ENCODE measurements at places on chromosomes 12 and 14. TPM values are rescaled to one million over a fixed set of nuclear protein-coding genes. Genes with fewer than 3 reads are reported as not detected.

Gene PLXNC1
- 0.55 TPM for total RNA-seq

Gene PROX2
- total RNA-seq = not detected

Gene MORN3
- total RNA-seq = 0.89 TPM

Gene KCNJ8
- total RNA-seq = 0.27 TPM

Gene FLVCR2
- total RNA-seq = 0.75 TPM

DNA sequence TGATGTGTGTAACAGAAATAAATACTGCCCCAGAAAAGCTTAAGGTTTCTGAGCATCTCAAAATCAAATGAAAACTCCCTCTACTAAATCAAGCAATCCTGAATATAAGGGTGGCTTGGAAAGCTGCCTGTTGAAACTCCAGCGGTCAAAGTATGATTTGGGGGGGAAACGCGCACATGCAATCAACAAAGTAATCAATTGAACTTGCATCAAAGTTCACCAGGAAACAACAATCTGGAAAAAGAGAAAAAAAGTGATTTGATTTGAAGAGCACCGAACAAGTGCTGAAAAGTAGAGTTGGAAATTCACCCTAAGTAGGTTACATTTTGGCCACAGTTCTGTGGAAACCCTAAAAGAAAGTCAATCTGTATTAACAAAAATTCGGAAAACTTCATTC lies 700 bp downstream of the CNIH1 start:
- DNase-seq = no peak

GRCh38 chr12:66251049-66251448 lies 51.2 kb upstream of the HELB start:
- no peak for DNase-seq

GRCh38 chr14:72594099-72594901 lies 299.6 kb downstream of the DPF3 start:
- no peak for DNase-seq

DNA sequence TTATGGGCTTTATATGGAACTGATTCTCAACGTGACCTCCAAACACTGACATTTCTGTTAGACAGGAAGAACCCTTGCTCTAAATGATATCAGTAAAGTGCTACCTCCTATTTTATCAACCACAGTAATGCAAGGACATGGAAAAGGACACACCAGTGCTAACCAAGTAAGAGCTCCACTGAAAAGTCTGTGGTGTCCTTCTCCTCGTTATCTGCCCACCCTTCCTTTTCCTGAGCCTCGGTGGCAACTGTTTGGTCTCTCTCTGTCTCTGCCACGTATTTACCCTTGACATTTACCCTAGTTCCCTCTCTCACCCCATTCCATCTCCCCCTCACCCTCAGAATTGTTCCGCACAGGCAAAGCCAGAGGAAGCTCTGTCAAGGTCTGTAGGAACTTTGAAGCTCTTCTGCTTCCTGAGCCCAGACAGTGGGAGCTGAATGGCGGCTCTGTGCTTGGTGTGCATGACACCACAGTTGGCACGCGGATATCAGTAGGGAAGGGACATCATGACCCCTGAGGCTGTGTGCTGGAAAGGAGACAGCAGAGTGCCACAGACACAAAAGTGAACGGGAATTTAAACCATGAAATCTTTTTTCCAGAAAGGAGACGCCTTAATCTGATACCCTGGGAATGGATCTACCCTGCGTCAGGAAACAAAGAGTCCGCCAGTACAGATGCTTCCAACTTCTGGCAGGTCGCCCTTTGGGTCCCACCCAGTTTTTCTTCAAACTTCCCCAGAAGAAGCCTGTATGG lies 50.8 kb downstream of the NTN4 start:
- no peak for DNase-seq

GRCh38 chr12:131087991-131088700 lies 134.4 kb downstream of the ADGRD1 start:
- no peak for DNase-seq

GRCh38 chr12:5432011-5432400 lies at the start of gene NTF3:
Gene NTF3 (plus strand): TSS chr12:5432108. CDS start chr12:5432325, 217 bp downstream.
- no peak for DNase-seq

- DNase-seq = no peak
These were observed 58.8 kb downstream of the TMX1 start for GRCh38 chr14:51298895-51299294.

- no peak for DNase-seq
These were observed 75.1 kb downstream of the MED13L start for GRCh38 chr12:116202433-116202832.

- no peak for DNase-seq
These were observed 1.4 kb downstream of the SIX1 start for GRCh38 chr14:60647837-60648248.

- DNase-seq = no peak
These were observed 1.6 kb downstream of the NXPH4 start for GRCh38 chr12:57218030-57218853.

DNA sequence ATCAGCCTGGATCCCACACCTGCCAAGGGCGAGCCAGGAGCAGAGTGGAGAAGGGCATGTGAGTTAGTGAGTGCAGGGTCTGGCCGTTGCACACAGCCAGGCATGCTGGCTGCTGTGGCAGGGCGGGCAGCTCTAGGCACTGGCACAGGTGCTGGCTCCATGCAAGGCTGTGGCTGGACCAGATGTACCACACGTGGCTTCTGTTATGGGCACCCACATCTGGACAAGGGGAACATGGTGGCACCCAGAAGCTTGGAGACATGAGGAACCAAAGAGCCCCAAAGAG lies 20.1 kb downstream of the SERPINA3 start:
- DNase-seq = no peak

GRCh38 chr12:123986374-123986965 lies 13.5 kb downstream of the ZNF664 start:
- no peak for DNase-seq

- DNase-seq = no peak
These were observed 171.7 kb upstream of the LHX5 start for GRCh38 chr12:113643177-113643974.

DNA sequence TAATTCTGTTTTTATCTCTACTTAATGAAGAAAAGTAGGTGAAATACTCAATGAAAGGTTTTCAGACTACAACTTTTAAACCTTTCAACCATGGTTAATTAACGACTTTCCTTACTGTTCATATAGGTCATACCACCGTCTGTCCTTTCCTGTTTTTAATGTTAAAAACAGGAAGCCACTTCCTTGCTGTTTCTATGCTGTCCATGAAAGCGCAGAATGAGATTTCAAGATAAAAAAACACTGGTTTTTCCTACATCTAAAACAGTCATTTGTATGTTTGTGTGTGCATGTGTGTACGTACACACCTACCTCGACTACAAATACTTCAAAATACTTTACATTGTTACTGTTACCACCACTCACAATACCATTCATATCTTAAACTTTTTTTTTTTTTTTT lies 27.3 kb downstream of the SPTLC2 start:
- DNase-seq = no peak

DNA sequence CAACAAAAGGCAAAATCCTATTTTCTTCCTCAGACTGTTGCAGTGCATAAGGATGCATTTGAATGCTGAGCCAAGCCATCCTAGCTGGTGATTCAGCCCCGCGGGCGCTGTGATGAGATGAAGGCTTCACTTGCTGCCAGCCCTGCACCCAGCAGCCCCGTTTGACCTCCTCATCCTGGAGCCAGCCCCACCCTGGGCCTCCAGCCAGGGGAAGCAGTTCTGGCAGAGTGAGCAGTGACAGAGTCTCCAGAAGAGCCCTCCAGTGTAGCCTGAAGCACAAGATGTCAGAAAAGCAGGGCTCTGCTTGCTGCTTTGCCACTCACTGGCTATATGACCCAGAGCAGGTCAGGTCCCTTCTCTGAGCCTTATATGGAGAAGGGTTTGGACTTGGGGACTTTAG lies 96.2 kb upstream of the HSPB8 start:
- DNase-seq = no peak
